ENCODE measurements at places on chromosomes 2 and 18.

- DNase-seq, result no peak
Measured at GRCh38 chr2:228545748-228546145, 364.3 kb upstream of the SPHKAP start.

- DNase-seq, result no peak
Measured at GRCh38 chr2:241216211-241216761, 27.8 kb downstream of the ANO7 start.

GRCh38 chr18:57906852-57907251, 103.7 kb upstream of the ATP8B1 start:
- no peak for DNase-seq

DNA sequence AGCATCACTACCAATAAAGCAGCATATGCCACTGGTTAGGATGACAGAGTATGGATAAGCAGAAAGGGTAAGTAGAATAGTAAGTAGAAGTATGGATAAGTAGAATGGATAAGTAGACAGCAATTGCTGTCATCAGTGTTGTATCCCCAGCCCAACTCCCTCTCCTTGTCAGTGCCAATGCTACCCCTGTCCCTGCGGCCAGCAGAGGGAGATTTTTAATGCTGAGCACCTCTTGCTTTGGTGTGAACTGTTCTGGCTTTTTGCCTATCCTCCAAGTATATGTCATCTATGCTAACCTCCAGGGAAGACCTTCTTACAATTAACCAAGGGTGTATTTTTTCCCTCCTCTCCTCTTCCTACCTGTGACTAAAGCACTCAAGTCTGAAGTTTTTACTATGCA, 136.7 kb upstream of the SPHKAP start:
- no peak for DNase-seq

- DNase-seq, result no peak
Measured at GRCh38 chr2:105073591-105073990, 35.7 kb downstream of the MRPS9 start.

- no peak for DNase-seq
Measured at GRCh38 chr18:70578480-70578879, 289.6 kb downstream of the SOCS6 start.

DNA sequence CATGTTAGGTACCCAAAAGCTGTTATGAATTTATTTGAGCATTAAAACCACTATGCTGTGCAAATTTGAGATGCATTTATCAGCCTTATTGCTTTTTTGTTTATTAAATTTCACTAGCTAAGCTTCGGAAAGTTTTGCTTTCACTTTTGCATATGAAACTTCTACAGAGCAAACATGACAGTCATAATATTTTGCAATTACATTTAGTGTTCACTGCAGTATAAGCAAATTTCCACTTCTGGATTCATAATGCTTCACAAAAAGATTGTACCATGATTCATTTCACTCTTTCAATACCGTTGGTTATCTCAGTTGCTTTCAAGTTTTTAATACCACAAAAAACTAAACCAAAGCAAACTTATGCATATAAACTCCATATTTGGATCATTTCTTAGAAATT, 228.7 kb upstream of the SLC8A1 start:
- DNase-seq, result no peak

- DNase-seq, result no peak
Measured at GRCh38 chr2:227524665-227525064, 52.7 kb downstream of the AGFG1 start.

GRCh38 chr2:184598316-184599053, at the start of gene ZNF804A:
Gene ZNF804A (plus strand): TSS chr2:184598529. CDS start chr2:184598960, 431 bp downstream.
- DNase-seq, result no peak

GRCh38 chr2:45184606-45185005, 175.4 kb upstream of the SIX2 start:
- no peak for DNase-seq

DNA sequence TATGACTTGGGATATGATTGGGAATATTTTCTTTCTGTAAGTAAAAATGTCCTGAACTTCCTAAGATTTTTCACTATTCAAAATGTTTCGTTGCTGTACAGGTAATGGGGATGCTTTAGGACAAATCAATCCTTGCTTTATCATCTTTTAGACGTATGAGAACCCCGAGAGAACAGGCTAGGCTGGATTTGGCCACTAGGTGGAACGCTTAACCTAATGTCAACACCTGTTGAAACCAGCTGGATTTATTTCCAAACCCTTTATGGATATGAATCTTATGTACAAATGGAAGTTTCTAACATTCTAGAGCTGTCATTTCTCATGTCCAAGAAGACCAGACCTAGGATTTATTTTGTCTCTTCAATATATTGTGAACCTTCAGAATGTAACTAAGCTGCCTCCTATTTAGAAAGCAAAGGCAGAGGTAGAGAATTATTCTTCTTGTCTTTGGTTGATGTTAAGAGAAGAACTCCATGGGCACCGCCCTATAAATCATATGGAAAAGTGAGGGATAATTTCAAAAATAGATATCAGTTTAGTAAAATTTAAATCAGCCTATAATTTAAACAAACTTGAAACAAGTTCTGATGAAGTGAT, 96.7 kb downstream of the PMAIP1 start:
- no peak for DNase-seq

GRCh38 chr2:143705108-143705707, 576.0 kb downstream of the ARHGAP15 start:
- DNase-seq, result no peak

- DNase-seq, result no peak
Measured at GRCh38 chr2:19687017-19687659, 214.6 kb downstream of the TTC32 start.

DNA sequence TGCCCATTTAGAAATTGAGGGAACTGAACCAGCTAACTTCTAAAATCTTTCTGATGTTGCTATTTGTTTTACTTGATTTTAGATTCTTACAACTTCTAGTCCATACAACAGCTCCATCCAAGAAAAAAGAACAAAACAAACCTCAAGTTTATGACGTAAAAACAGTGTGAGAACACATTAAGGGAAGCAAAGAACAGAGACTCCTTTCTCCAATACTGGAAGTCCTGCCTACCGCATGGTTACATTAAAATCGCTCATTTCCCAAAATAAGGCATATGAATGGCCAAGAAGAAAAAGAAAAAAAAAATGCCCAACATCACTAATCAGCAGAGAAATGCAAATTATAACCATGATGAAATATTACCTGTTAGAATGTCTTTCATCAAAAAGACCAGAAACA, 110.0 kb downstream of the TRIB2 start:
- DNase-seq, result no peak

DNA sequence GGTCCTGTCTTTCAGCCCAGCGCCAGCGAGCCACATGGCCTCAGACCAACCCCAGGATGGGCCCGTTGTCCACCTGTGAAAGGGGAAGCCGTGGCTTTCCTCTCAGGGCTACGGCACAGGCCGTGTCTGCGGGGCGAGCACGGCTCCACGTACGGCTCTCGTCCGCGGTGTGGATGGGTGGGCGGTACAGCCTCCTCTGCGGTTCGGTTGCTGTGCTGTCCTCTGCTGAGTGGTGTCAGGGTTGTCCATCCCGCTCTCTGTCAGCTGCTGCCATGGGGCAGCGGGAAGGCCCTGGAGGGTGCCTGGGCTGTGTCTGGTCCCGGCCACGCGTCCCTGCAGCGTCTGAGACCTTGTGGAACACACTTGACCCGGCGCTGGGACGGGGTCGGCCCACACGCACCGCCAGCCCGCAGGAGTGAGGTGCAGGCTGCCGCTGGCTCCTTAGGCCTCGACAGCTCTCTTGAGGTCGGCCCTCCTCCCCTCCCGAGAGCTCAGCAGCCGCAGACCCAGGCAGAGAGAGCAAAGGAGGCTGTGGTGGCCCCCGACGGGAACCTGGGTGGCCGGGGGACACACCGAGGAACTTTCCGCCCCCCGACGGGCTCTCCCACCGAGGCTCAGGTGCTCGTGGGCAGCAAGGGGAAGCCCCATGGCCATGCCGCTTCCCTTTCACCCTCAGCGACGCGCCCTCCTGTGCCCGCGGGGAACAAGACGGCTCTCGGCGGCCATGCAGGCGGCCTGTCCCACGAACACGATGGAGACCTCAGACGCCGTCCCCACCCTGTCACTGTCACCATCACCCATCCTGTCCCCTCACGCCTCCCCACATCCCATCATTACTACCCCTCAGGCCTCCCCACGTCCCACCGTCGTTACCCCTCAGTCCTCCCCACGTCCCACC, 128.7 kb downstream of the NFATC1 start:
- DNase-seq, result no peak

DNA sequence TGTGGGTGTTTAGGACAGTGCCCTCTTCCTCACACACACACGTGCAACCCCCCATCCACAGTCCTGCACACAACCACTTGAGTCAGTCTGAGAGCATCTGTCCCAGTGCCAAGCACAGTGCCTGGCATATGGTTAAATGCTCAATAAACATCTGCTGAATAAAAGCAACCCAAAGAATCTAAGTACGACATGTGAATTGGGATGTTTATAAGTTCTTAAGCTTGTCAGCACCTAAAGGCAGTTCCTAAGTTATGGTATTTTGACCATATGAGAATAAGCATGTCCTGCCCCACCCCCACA, 37.8 kb downstream of the CAPN13 start:
- no peak for DNase-seq

- DNase-seq, result no peak
Measured at GRCh38 chr2:6922201-6922656, 5.0 kb downstream of the RNF144A start.

- DNase-seq, result no peak
Measured at GRCh38 chr2:86383844-86384243, 46.4 kb upstream of the REEP1 start.

- no peak for DNase-seq
Measured at GRCh38 chr2:188813857-188814256, 160.3 kb upstream of the COL3A1 start.

- no peak for DNase-seq
Measured at GRCh38 chr18:44536619-44537018, 144.1 kb upstream of the SETBP1 start.

GRCh38 chr2:97669448-97669847, at the start of gene C2orf92:
Gene C2orf92 (plus strand): TSS chr2:97669713. CDS start chr2:97669789, 76 bp downstream.
- no peak for DNase-seq

GRCh38 chr18:36411745-36412168, 114.2 kb downstream of the FHOD3 start:
- no peak for DNase-seq

DNA sequence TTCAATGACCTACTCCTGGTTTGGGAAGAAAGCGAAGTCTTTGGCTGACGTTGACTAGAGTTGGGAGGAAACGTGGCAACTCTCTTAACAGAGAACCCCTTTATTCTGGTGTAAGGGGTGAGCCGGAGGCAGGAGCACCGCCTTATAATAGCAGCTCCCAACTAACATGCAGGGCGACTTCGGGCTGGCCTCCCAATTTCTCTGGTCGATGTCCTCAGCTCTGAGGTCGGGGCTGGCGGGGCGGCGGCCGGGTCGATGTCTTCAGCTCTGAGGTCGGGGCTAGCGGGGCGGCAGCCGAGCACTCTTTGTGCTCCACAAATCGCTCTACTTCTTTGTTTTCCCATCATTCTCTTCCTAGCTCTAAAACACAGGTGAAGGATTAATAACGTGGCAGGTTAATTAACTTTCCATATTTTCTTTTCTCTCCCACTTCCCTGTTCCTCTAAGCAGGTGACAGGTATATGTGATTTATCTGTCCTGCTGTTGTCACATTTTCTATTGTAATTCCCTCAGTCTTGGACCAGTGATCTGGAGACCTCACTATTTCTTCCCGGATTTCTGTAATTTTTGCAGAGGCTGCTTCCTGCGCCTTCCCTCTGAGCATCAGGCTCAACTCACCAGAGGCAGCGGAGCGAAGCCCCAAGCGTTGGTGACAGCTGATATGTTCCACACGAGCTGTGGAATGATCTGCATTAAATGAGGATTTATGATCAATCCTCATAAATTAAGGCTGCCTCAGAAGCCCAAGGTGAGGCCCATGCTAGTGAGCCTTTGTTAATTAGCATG, 64.3 kb downstream of the ACKR3 start:
- DNase-seq, result no peak

- DNase-seq, result no peak
Measured at GRCh38 chr18:76252880-76253279, 242.2 kb downstream of the ZNF516 start.

GRCh38 chr2:102291319-102292075, 19.9 kb upstream of the IL1RL1 start:
- no peak for DNase-seq

- no peak for DNase-seq
Measured at GRCh38 chr2:57669570-57669969, 377.0 kb upstream of the VRK2 start.
